ENCODE measurements at places on chromosomes 7 and 10. TPM values are rescaled to one million over a fixed set of nuclear protein-coding genes. Genes with fewer than 3 reads are reported as not detected.

Gene NPSR1
- not detected for polyA plus RNA-seq

DNA sequence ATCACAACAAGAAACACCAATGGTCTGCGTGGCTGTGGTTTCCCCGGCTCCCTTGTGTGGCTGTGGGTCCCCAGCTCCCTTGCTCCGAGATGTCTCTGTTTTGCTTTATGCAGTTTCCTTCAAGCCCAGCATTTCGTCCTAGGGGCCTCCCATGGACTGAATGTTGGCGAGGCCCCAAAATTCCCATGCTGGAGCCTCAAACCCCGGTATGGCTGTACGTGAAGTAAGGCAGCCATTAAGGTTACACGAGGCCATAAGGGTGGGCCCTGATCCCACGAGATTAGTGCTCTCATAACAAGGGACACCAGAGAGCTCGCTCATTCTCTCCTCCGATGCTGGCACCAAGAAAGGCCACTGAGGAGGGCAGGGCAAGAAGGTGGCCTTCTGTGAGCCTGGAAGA lies 44.6 kb downstream of the INSIG1 start:
- DNase-seq, result no peak

DNA sequence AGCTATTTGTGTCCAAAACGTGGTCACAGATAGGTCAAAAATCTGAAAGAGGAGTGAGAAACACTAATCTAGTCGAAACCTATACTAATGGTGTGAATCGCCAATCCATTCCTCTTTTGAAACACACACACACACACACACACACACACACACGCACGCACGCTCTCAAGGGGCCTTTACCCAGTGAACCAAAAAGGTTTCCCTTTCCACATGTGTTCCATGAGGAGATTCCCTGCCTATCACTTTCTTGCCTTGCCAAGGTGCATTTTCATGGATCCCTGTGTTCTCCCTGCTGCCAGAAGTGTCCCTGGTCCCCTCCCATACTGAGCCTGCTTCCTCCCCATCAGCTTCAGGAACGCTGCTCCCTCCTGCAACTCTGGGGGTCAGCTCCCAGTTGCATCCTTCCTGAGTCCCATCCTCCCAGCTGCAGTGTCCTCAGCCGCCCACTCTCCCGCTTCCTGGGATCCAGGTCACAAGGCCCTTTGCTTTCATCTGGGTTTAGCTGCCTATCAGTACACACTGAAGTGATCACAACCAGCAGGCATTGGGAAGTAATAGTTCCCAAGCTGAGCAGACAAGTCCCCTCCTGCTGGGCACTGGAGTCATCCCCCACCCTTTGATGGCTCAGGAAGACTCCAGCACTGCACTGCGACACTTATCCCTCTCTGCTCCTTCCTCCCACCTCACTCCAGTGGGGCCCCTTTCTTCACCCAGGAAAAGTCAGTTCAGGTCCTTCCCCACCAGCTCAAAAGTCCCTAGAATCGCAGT lies 49.2 kb upstream of the KCNMA1 start:
- no peak for DNase-seq

DNA sequence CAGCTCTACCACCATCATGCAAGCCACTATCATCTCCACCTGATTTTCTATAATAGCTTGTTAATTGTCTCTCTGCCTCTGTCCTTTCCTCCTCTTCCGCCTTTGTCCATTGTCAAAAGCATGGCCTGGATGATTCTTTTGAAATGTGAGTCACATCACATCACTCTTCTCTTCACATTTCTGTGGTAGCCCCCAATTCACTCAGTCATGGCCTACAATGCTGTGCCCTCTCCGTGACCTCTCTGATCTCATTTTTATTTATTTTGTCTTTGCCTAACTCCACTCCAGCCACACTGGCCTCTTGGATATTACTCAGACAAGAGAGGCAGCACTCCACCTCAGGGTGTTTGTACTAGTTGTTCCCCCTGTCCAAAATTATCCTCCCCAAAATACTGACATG lies 4.9 kb upstream of the ABCB4 start:
- no peak for DNase-seq

DNA sequence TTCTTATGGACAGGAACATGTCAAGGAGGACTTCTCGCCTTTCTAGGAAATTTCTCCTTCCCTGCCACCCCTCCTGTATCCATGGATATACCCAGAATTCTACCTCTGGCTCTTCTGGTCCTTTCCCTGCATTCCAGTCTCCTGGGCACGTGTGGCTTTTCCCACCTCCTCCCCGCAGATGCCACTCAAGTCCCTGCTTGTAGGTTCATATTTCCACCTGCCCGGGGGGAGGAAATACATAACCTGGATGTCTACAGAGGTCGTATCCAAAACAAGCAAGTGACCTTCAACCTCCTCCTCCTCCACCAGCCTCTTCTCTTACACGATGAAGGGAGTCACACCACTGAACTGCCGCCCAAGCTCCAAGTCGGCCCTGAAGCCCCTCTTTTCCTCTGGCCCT lies 20.7 kb downstream of the FGFR2 start:
- DNase-seq, result no peak

Measured in heart right ventricle (tissue), 16 donors.